ENCODE measurements at places on chromosomes 1 and 21.
A peak's percentile ranks its signal among the peaks of the same experiment; 100 is the strongest.

GRCh38 chr1:2341706-2342383 lies 49.5 kb downstream of the MORN1 start:
- no peak for DNase-seq

- DNase-seq = no peak
These were observed 58.7 kb upstream of the RGS1 start for GRCh38 chr1:192516776-192517297.

- DNase-seq = peak; percentile 84
These were observed 11.8 kb upstream of the ALG14 start for GRCh38 chr1:95084317-95085176.

GRCh38 chr1:159207774-159208173 lies 3.1 kb downstream of the ACKR1 start:
- no peak for DNase-seq

GRCh38 chr1:41282679-41283317 lies 40.7 kb upstream of the SCMH1 start:
- DNase-seq = peak; percentile 52

- no peak for DNase-seq
These were observed 6.9 kb upstream of the PTGFRN start for GRCh38 chr1:116902723-116903383.

DNA sequence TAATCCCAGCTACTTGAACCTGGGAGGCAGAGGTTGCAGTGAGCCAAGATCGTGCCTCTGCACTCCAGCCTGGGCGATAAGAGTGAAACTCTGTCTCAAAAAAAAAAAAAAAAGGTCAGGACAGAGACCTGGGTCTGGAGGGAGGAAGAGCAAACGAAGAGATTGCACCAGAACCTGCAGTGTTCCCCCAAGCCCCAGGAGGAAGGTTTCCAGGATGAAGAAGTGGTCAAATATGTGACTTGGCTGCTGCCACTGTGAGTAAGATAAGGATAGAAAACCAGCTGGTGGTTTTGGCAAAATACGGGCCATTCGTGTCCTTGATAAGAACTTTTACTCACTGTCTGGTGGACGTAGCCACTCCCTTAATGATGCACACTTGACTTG lies 42.2 kb downstream of the CLDN14 start:
- no peak for DNase-seq

- DNase-seq = no peak
These were observed 4.7 kb downstream of the CHI3L1 start for GRCh38 chr1:203181586-203182386.

DNA sequence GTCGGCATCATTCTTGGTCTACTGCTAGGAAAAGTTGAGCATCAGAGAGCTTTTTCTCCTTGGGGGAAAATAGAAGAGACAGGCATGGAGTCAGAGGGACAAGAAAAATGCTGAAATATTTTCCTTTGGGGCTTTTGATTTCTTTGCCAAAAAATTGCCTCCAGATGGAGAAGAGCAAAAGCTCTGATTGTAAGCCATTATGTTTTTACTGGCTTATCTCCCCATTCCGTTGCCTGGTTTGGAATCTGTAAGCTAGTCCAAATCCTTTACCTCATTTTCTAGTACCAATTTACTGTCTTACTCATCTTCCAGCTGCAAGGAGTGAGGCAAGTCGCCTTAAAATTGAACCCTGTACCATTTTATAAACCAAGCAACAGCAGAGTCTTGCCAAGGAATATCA lies 23.3 kb upstream of the NBL1 start:
- no peak for DNase-seq

DNA sequence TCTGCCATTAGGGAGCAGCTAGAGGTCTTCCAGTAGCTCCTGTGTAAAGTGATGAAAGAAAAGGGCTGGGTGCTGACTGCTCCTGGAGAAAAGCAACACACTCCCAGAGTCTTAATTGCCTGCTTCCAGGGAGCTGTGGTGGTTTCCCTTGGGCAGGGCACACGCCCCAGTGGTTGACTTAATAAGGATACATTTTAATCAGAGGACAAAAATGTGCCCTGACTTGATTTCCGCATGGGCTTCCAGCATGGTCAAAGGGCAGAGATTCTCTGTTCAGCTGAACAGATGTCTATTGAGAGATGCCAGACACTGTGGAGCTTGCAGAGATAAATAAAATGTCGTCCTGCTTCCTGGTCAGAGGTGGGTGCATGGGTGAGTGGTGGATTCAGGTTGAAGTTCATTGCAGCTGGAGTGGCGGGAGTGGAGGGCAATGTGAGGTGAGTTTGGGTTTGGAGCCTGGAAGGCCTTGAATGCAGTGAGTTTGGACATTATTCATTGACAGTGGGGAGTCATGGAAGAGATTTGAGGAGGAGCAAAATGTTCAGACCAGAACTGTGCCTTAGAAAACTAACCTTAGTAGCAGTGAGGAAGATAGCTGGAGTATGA lies 16.0 kb downstream of the QSOX1 start:
- no peak for DNase-seq

DNA sequence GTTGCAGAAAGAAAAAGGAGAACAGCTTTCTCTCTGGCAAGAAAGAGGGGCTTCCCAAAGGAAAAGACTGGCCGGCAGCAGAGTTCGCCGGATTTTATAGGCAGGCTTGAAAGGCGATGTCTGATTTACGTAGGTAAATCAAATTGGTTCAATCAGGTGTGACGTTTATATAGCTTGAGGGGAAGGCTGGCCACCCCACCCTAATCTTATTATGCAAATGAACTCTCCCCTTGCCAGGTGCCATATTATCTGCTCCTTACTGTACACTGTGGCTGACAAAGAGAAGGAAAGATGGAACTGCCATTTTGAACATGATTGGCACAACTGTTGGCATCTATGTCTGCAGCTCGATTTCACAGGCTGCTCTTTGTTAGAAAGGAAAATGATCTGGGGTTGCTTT lies 16.8 kb upstream of the INTS3 start:
- DNase-seq = no peak

- no peak for DNase-seq
These were observed 57.6 kb upstream of the CRB1 start for GRCh38 chr1:197210426-197210825.

GRCh38 chr1:227891223-227891954 lies 56.3 kb downstream of the WNT9A start:
- DNase-seq = no peak

DNA sequence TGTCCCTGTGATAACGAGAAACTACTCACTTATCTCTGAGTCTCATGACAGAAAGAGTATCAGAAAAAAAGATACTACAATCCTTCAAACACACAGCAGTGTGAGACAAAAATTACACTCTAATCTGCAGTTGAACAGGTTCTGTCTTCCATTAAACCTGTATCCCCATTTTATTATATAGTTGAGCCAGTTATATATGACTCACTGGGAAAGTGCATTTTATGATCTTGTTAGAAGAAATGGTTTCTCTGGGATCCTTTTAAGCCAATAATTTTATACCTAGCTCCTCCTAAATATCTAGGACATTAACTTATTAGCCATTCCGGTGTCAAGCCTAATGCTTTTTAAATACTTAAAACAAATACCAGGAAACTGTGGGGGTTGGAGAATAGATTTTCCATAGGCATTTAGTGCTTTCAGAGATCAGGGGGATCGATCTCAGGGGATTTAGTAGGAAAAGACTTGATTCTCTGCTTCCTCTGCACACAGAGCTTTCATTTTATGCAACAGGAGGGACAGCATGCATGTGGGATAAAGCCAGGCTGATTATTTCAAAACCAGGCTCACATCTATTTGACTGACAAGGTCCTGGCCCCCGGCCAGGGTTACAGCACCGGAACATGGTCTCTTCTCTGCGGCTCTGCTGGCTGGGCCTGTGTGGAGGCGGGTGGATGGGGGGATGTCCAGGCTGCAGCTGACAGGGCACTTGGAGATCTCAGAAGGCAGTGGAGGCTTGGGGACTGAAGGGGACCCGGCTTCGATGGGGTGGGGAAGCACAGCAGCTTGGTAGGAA lies 310.6 kb downstream of the DISC1 start:
- no peak for DNase-seq

DNA sequence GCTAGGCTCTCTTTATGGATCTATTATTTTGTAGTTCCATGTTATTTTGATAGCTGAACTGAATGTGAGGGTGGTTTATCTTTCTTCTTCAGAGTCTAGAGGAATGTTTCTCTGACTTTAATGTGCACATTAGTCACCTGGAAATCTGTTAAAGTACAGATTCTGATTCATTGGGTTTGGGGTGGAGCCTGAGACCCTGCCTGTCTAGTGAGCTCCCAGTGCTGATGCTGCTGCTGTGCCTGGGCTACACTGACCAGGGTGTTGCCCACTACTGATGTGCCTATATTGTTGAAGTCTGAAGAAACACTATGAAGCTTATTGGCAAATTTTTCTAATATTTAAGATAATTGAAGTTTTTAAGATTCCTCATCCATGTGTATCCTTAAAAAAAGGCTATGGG lies 35.9 kb downstream of the CD46 start:
- no peak for DNase-seq

DNA sequence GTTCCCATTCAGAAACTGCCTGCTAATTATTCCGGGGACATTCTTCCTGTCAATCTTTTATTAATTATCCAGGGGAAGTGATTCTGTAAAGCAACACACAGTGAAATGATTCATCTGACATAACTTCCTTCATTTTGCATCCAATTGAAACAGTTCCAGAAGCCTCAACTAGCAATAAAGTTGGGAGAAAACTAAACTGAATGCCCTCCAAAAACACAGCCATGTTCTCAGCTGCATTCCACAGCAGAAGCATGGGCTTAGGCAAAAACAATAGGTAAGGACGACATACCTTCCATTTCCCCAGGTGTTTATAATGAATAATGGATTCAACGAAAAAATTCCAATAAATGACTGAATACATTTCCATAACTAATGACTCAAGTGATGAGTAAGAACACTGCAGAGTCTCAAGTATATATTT lies 36.9 kb upstream of the TARBP1 start:
- DNase-seq = no peak

DNA sequence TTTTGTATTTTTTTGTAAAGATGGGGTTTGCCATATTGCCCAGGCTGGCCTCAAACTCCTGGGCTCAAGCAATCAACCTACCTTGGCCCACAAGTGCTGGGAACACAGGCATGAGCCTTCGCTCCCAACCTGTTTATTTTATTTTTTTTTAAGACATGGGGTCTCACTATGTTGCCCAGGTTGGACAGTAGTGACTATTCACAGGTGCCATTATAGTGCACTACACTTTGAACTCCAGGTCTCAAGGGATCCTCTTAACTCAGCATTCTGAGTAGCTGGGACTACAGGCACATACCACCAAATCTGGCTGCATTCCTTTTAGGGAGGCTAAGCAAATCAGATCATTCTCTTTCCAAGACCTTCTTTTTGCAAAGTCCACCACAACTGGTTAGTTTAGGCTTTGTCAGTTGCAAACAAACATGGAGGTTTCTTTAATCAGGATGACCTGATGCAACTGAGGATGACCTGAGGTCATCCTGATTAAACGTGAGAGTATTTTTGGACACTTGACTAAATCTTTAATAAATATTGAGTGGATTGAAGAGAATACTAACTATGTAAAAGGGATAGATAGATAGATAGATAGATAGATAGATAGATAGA lies 30.0 kb upstream of the RALGPS2 start:
- DNase-seq = peak; percentile 21

DNA sequence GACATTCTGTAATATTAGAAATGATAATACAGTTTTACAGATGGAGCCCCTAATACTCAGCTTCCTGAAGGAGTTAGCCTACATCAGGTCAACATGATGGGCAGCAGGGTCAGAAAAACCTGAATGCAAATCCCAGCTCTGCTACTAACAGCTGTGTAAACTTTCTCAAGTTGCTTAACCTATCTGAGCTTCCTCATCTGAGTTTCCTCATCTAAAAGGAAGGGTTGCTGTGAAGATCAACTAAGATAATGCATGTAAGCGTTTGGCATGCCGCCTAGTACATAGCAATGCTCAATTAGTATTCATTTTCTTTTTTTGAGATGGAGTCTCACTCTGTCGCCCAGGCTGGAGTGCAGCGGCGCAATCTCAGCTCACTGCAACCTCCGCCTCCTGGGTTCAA lies 18.4 kb upstream of the DESI2 start:
- no peak for DNase-seq

DNA sequence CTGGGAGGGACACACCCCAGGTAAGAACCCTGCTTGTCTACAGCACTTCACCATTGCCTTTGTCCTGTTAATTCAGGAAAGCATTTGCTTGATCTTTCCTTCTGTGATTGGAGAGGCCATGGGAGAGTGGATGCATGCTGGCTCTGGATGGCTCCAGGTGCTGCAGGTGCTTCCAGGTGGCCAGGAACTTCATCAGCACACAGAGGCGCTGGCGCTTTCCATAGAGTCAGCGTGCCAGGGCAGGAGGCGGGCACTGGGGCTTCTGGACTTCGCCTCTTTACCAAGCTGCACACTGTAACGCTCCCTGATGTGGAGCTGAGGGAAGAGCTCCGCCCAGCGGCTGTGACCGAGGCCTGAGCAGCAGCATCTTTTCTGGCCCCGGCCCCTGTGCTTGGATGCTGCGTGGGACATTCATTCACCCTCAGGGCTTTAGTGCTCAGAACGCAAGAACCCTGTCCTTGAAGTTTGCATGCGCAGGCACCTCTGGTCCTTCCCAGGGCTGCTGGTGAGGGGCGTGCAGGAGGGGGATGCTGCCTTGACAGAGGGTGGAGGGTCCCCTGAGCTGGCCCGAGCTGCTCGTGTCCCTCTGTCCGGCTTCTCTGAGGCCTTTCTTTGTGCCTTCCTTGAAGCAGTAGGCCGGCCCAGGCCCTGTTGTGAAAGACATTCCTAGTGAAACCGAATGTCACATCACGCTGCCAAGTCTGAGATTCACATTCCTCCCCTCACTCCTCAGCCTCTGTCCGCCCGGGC lies 1.6 kb upstream of the MX2 start:
- DNase-seq = no peak

- no peak for DNase-seq
These were observed 210.3 kb downstream of the KAZN start for GRCh38 chr1:14808768-14809167.

DNA sequence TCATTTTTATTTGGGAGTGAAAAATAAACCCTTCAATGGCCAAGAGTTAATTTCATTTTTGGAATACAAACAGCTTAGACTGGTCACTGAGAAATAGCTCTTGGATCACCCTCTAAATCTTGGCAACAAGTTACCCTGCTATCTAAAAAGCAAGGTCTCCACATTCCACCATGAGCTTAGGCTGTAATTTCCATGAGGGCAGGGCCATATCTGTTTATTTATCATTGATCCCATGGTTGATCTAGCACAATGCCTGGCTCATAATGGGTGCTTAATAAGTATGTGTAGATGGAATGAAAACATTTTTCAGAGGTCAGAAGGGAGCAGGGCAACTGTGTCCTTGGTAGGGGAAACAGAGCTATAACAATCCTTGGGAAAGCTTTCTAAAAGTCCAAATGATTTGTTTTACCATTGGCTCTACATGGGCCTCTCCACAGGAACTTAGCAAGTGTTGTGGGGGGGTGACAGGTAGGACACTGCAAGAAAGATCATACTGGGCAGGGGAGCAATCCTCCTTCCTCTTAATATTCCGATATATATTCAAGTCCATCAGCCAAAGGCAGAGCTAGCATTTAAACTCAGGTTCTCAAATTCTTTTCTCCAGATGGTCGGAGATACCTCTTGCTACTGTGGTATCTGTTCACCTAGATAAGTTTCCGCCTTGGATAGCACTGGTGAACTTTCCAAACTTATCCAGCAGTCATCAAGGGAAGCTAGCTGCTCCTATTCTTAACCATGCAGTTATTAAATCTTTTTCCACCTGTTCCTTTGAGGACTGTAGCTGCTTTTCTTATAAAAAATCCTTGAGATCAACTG lies 53.1 kb upstream of the PTCH2 start:
- DNase-seq = peak; percentile 59

Measured in K562 (cell line).